NCI-H526 treated with DMSO at 0.1 percent for 48 hours (cell line): ENCODE measurements at places on chromosomes 7 and 10.

DNA sequence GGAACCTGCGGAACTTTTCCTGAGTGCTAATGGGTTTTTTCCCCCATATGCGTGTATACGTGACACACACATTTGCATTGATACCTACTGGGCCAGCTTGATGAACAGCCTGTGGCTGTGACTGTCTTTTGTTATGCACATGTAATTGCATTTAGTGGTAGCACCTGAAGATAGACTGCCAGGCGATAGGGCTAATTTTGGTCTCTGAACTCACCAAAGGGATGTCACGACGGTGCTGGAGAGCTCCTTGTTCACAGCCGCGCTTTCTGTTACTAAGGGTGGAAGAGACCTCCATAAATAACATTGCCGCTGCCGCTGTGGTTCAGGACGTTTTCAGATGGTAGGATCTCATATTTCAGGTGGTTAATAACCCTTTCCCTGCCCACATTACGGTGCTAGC, 133.2 kb downstream of the CAMK1D start:
- peak; percentile 15 for DNase-seq

GRCh38 chr10:81872206-81872862, 2.7 kb upstream of the NRG3 start:
- DNase-seq: no peak

DNA sequence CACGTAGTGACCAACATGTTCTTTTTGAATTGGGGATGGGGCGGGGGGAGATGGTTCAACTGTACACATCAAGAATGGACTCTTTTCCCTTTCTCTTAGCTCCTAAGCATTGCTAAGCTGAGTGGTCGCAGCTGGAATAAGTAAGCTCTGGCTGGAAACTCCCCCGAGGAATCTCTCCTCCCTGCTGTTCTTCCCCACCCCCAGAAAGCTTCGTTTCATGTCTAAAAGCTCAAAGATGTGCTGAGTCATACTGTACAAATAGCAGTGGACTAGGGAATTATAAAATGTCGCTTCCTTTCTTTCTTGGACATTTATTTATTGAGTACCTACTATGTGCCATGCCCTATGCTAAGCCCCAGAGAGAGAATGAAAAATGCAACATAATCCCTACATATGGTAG, 191.1 kb upstream of the ADO start:
- DNase-seq: no peak

GRCh38 chr10:98104125-98104524, 30.3 kb upstream of the R3HCC1L start:
- DNase-seq: no peak

- no peak for DNase-seq
Measured at GRCh38 chr7:130341882-130342281, 2.7 kb upstream of the CPA5 start.

DNA sequence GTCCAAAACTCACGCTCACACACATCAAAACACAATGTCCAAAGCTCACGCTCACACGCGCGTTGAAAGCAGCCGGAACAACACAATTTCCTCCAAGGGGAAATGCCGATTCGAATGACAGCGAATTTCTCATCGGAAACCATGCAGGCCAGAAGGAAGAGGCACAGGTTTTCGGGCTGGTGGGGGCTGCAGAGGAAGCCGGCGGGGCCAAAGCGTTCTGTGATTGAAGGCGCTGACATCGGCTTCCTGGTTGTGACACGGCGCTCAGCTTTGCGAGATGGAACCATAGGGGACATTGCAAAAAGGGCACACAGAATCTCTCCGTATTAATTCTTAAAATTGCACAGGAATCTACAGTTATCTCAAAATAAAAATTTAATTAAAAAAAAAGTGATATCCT, 61.3 kb downstream of the FOXL3 start:
- no peak for DNase-seq

GRCh38 chr7:95213148-95213547, 111.2 kb downstream of the PON1 start:
- no peak for DNase-seq

DNA sequence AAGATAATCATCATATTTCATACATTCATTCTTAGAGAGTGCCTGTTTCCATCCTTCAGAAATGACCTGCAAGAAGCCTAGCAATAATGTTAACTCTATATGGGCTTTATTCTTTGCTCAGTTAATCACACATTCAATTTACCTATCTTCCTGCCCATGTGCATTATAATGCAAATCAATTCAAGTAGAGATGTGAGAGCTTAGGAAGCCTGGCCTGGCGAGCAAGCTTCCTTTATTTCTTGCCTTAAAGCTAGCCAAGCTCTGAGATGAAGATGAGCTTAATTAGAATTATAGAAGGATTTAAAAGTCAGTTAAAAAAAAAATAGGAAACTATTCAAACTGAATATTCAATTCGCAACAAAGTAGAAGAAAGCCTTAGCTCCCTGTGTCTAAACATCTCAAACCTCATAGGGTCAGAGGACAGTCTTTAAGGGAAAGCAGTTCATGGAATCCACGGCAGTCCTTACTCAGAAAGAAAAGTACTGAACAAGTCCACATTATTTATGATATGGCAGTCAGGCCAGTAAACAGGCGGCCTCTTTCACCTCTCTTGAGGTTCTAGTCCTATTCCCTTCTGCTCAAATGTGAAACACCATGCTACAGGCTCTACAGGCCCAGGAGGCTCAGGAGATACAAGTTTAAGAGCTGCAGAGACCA, 214.1 kb downstream of the TFEC start:
- peak; percentile 19 for DNase-seq
